Stimulated activated CD8-positive, alpha-beta memory T cell treated with anti-CD3 and anti-CD28 coated beads, Interleukin-7, amount 100 ng/mL, for 48 hours (primary cell): ENCODE measurements at places on chromosomes 13 and 19.

DNA sequence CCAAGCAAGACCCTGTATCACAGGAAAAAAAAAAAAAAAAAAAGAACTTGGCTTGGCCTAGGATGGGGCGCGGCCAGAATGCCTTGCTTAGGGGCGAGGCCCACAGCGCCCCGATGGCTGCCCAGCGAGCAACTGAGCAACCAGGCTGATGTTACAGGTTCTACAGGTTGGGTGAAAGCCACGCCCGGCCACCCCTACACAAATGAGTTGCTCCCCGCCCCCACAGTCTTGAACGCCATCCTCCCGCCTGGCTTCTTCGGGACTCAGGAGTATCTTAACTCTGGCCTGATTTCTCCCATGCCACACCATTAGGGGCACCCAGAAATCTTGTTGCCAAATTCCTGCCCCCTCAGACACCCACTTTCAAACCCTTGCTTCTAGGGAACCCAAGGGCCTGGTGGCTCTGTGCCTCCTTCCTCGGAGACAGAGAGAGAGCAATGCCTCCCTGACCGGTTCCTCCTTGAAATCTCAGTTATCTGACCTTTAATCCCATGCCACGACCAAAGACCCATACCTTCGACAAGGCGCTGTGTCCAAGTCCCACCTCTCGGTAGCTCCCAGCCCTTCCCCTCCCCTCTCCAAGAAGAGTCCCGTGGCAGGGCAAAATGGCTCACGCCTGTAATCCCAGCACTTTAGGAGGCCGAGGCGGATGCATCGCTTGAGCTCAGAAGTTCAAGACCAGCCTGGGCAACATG is 1.1 kb upstream of the CBLC start:
- DNase-seq: no peak

- DNase-seq: no peak
These were observed 631.3 kb downstream of the DIAPH3 start for GRCh38 chr13:59532405-59532804.

DNA sequence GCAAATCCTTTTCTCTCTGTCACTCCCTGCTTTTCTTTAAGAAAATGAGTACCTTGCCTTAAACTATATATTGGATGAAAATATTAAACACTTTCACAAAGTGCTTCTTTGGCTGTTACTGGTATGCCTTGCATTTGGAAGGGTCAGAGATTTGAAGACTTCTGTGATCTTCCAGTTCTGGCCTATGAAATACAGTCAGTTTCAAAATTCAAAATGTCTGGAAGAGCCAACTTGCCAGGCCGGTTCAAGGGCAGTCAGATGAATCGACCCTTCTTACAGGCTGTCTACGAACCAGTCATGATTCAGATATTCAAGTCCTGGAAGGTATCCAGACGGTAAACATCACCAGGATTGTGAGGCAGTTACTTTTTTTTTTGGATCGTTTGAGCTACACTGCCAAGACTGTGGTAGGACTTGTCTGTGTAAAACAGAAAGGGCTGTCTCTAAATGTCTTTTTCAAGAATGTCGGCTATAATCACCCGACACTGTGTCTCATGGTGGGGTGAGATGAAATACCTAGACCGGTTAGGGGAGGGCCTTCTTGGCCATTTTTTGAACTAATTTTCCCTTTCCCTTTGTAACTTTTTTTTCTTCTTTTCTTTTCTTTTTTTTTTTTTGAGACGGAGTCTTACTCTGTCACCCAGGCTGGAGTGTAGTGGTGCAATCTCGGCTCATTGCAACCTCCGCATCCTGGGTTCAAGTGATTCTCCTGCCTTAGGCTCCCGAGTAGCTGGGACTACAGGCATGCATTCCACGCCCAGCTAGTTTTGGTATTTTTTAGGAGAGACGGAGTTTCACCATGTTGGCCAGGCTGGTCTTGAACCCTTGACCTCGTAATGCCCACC is 11.2 kb downstream of the ACTN4 start:
- no peak for DNase-seq

DNA sequence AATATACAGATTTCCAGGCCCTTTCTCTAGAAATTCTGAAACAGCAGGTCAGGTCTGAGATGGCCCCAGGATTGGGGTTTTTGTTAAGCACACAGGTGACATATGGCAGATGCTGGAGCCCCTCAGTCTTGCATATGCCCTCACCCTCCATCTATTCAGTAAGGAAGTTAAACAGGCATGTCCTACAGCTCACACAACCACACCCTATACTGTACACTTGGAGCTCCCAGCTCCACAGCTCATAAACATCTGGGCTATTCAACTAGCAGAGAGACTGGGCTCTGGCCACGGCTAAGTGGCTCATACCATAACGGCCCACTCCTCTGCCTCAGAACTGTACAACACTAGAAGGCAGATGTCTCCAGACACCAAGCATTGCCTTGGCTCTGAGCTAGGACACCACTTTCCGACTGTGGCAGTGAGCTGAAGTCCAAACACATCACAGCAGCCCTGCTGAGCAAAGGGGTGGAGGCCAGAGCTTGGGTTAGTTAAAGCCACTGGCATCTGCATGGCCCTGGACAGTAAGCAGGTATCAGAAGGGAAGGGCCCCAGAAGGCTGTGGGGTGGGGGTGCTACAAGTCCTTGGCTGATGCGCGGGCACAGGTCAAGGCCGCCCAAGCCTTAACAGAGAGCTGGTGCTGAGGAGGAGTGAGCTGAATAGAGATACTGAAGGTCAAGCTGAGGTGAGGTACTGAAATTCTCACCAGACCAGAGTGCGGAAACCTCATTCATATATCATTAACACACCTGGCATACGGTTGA is 79.1 kb downstream of the ABCC4 start:
- DNase-seq: no peak

- peak; percentile 51 for DNase-seq
These were observed 122.9 kb downstream of the OLFM4 start for GRCh38 chr13:53151336-53152056.

- no peak for DNase-seq
These were observed 44.9 kb upstream of the F7 start for GRCh38 chr13:113060557-113061270.

DNA sequence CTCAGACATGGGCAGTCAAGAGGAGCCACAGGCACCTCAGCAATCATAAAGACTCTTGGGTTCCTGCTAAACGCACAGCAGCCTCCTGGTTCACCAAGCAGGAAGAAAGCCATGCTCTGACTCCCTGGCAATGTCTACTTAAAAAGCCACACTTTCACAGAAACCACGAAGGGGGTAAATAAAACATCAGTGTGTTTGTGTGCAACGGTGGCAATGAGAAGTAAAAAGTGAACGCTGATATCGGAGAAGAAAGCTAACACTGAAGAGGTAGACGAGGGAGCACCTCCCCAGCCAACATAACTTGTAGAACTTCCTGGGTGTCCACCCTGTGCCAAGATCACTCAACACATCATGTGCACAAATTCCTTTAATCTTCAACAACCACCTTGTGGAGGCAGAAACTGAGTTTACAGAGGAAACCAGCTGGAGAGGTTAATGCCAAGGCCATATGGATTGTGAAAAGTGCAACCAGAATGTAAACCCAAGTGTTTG is 30.2 kb downstream of the HSPH1 start:
- no peak for DNase-seq

- DNase-seq: no peak
These were observed 504.8 kb downstream of the SLITRK1 start for GRCh38 chr13:83377491-83377890.

DNA sequence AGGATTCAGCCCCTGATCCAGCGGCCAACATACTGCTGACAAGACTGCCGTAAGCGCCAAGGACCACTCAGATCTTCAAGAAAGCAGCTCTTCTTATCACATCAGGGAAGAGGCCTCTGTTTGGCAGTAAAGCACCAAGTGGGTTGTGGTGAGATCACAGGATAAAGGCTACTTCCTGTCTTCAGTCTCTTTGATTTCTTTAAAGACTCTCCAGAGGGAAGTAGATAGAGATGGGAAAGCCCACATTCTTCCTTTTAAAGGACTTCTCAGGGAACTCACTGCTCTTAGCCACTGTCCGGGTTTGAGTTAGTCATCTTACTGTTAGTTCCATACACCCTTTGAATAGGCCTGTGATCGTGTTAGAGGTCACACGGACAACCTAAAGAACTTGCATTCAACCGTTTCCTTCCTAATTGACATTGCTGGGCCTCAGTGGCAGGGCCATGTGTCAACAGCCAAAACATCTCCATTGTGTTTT is 47.2 kb upstream of the POMP start:
- no peak for DNase-seq

DNA sequence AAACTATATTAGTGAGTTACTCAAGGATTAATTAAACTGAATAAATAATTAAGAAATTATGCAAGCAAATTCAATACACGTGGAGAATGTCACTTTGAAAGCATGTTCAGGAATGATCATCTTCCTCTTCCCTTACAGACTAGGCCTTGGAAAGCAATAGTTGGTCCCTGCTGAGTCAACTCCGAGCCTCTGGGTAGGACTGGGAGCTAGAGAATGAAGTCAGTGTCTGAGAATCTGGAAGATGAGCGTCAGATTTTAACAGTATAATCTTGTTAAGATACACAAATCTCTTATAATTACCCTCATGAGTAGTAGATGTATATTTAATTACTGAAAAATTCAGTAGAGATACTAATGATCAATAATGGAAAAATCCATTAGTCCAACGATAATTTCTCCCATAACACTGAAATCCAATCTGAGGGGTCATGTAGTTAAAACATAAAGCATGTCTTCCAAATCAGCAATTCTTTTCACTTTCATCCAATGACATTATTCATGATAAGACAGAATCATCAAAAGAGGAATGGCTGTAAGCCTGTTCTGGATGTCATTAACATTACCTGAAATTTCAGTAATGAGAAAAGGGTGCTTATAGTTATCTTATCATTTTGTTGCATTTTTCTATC is 423.0 kb downstream of the DCT start:
- DNase-seq: no peak

- DNase-seq: peak; percentile 76
These were observed 44.4 kb upstream of the C1QTNF9 start for GRCh38 chr13:24264976-24265375.

- DNase-seq: no peak
These were observed 225.0 kb downstream of the TBC1D4 start for GRCh38 chr13:75256922-75257321.

DNA sequence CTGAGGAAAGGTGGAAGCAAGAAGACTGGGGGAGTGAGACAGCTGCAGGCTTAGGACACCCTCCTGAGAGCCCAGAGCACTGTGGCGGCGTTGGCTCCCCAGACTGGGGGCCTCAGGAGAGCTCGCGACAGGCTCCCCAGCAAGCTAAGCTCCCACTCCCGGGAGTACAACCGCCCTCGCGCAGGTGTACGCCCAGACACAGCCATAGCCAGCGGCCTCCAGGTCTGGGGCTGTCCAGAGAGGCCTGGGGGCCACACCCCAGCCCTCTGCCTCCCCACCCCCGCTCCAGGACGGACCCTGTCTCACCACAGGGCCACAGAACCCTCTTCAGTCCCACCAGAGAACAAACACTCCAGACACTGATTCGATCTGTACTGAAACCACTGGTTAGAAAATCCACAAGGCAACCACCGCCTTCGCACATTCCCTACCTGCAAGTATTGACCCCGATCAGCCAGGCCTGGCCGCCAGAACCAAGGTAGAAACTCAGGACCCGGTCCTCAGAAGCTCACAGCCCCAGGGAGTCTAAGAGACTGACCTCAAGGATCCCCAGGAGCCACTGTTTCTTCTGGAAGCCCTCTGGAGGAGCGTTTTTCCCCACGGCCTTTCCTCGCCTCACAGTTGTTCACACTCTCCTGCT is 16.3 kb downstream of the ZIC5 start:
- DNase-seq: no peak

DNA sequence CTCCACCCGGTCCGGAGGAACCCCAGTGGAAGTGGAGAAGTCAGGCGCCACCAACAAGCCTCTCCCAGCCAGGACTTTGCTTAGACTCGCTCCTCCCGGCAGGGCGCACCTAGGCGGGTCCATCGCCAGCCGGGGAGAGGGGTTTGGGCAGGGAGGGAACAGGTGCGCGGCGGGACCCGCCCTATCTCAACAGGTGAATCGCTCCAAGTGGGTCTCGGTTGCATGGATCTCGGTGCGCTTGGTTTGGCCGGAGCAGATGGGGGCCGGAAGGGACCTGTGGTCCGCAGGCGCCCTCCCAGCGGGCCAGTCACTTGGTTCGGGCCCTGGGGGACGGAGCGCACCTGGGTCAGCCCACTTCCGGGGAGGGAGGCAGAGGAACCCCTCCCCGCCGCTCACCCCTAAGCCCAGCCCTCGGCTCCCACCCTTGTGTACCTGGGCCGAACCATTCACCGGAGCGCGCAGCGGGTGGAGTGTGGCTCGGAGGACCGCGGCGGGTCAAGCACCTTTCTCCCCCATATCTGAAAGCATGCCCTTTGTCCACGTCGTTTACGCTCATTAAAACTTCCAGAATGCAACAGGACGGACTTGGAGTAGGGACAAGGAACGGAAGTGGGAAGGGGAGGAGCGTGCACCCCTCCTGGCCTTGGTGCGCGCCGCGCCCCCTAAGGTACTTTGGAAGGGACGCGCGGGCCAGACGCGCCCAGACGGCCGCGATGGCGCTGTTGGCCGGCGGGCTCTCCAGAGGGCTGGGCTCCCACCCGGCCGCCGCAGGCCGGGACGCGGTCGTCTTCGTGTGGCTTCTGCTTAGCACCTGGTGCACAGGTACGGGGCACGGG is at the start of gene LSR:
Gene LSR, plus strand, starts transcription at position 693 of the 836 bp plus-strand sequence. Its CDS starts 21 bp downstream, at position 714.
- peak; percentile 30 for DNase-seq

- no peak for DNase-seq
These were observed 1027.3 kb downstream of the UQCRFS1 start for GRCh38 chr19:28185646-28186045.

DNA sequence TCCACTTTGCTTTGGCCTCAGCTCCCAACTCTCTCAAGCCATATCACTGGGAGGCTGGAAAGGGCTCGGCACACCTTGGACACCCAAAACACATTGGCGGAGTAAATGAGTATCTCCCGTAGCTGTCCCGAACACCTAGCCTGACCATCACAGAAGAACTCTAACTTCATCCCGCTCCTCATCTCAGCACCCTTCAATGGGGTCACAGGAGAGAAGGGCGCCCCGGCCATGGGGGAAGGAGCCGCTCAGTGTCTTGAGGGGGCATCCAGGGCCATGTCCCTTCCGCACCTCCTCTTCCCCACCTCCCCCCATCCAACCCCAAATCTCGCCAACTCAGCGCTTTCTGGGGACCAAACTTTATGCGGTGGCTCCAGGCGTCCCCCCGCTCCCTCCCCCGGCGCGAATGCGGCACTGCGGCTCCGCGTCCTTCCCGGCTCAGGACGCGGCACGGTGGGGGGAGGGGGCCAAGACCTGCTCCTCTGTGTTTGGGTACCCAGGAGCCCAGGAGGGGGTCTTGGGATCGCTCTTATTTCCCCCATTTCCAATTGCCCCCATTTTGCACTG is 3.0 kb downstream of the KCNC3 start:
- DNase-seq: no peak

GRCh38 chr19:49338691-49339300 is 3.6 kb downstream of the CD37 start:
- no peak for DNase-seq

DNA sequence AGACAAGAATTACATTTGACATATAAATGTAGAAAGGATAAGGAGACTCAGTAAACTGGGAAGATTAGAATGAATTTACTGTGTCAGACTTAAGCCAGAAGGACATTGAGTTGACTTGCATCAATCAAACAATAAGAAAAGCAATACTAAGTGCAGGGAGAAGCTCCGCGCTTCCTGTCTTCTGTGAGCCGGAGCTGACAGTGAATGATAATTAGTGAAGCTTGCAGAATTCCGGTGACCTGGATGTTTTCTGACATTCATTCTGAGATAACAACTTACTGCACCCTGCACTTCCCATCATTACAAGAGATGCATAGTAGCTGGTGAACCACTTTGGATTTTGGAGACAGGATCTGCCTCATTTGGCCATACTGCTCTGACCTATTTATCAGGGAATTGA is 469.2 kb upstream of the PCDH20 start:
- DNase-seq: no peak
